ENCODE measurements at places on chromosomes 5 and 9. TPM values are rescaled to one million over a fixed set of nuclear protein-coding genes. Genes with fewer than 3 reads are reported as not detected.

Gene TLX3
- total RNA-seq: not detected

Gene DMRTA1
- 6.1 TPM for total RNA-seq

Gene IFNA21
- total RNA-seq: not detected

Gene STPG3
- not detected for total RNA-seq

Gene S1PR3
- 1.2 TPM for total RNA-seq

Gene SLC36A2
- total RNA-seq: not detected

Gene TMC1
- total RNA-seq: not detected

Gene TAF11L5
- total RNA-seq: not detected

Gene ZNF782
- total RNA-seq: 22.8 TPM

Gene IL9
- not detected for total RNA-seq

DNA sequence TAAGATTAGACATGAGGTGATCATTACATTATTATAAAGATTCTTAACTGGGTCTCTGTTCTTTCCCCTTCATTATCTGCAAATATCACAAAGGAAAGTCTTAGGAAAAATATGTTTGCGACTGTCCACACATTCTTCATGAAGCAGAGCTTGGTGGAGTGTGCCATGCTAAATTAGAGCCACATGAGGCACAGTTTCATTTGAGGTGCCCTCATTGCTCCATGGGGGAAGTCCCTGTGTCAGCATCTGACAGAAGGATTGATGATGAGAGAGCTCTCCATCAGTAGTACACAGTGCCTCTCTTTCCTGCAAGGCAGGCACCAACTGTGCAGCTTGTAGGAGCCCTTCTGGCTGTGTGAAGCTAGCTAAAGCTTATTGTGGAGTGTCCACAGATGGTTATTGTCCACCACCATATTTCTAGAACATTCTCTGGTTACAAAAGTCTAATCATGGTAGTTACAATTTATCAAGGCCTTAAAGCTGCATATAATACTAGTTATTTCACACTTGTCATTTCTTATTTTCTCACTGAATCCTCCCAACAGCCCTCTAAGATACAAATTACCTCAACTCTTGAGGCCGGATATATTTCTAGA is 63.9 kb downstream of the C9orf152 start:
- no peak for DNase-seq

DNA sequence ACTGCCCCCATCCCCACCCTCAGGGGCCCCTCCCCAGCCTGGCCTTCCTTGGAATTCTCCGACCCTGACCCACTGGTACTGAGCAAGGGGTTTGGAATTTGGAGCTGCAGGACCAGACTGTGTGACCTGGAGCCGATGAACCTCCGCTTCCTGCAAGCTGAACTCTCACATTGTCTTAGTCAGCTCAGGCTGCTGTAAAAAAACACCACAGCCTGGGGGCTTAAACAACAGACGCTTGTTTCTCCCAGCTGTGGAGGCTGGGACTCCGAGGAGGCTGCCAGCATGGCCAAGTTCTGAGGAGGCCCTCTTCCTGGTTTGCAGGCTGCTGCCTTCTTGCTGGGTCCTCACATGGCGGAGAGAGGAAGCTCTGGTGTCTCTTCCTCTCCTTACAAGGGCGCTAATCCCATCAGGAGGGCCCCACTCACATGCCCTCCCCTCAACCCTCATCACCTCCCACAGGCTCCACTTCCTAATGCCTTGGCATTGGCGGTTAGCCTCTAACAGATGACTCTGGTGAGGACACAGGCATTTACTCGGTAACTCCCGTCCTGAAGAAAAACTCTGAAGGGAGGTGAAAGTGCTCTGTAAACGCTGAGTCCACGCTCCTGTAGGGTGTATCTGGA is 42.4 kb downstream of the C5orf15 start:
- DNase-seq: no peak

DNA sequence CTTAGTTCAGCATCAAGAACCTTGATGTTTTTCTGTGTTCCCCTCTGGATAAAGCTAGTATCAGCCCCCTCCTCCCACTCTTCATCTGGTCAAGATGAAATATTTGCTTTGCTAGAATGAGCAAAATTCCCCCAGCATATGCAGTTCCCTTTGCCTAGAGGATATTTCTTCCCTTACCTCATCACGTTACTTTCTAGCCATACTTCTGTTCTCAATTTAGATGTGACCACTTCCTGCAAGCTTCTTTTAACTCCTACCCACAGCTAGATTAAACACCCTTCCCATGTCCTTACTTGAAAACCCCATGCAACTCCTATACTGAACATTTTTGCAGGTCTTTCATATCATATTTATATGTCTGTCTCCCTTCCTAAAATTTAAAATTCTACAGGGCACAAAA is 178.9 kb upstream of the TUSC1 start:
- no peak for DNase-seq

- no peak for DNase-seq
Observed at GRCh38 chr5:87020099-87020934, 247.4 kb upstream of the RASA1 start.

DNA sequence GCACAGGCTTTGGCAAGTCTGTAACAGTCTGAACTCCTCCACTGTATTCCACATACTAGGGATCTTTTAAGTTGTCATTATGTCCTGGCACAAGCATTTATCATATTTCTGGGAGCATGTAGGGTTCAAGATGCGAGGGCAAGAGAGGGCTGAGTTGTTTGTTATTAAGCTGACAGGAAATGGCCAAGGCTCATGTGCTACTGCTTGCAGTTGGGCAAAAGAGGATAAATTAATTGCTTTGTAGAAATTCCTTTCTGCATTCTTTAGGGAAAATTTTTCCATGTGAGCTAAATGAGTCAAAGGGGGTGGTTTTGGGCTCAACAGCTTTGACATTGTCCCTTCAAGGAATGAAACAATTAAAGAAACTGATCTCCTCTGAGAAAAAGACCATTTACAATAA is 35.4 kb downstream of the DOCK8 start:
- DNase-seq: no peak

GRCh38 chr5:15002173-15002572 is 130.6 kb upstream of the ANKH start:
- no peak for DNase-seq

DNA sequence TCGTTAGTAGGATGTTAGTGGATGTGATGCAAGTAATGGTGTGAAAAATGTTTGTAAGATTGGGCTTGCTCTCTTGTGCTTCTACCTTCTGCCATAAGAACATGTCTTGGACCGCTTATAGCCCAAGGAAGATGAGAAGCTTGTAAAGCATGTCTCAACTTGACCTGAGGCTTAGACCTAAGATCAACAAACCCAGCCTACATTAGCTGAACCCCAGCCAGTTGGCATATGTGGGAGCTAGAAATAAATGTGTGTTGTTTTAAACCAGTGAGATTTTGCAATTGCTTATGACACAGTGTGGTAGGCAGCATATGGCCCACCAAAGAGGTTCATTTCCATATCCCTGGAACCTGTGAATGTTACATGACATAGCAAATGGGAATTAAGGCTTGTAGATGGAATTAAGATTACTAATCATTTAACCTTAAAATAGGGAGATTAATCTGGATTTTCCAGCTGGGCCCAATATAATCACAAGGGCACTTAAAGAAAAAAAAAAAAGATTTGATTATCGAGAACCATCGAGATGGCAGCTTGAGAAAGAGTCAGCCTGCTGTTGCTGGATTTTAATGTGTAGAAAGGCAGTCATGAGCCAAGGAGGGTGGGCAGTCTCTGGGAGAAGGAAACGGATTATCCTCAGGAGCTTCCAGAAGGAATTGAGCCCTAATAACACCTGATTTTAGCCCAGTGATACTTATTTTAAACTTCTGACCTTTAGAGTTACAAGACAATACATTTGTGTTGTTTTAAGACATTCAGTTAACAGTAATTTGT is 27.3 kb upstream of the EDIL3 start:
- no peak for DNase-seq

GRCh38 chr5:82641331-82642003 is 363.3 kb upstream of the RPS23 start:
- DNase-seq: peak; percentile 76

DNA sequence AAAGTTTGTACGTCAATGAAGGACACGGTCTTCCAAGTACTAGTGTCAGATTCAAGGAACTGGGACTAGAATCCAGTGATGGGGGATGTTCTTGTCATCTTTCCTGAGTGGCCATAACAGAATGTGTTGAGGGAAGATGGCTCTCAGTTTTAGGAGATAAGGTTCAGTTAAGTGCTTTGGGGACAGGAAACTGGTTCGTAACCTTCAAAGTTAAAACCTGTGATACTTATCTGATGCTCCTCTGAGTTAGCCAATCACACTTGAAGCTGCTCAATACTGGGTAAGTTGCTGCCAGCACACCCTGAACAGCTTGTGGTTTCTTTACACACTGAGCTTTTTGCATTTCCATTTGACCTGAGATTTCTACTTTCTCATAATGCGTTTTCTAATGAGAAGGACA is 64.4 kb downstream of the PIK3R1 start:
- DNase-seq: no peak

- DNase-seq: no peak
Observed at GRCh38 chr5:14298126-14298847, 155.1 kb downstream of the TRIO start.

DNA sequence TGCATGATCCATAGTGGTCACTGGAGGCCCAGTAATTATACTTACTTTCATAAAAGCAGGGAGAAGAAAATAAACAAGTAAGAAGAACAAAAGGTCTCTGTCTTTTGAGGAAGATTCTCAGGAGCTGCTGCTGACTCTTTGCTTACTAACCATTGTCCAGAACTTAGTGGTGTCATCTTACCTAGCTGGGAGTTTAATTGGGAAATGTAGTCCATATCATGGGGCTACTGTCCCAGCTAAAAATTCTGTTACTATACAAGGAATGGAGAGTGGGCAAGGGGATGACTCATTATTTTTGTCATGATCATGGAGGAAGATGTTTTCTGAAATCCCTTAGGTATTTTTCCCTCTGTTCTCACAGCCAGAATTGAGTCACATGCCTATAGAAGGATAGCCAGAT is 639.3 kb downstream of the MTRR start:
- no peak for DNase-seq

Measured in stomach (tissue), 19 donors.